ENCODE measurements at places on chromosomes 4 and X. TPM values are rescaled to one million over a fixed set of nuclear protein-coding genes. Genes with fewer than 3 reads are reported as not detected.

- no peak overlapping the region for H3K27ac ChIP-seq
- H3K4me3 ChIP-seq, result no peak overlapping the region
- no peaks in the 10 kb centered on the region for H3K27me3 ChIP-seq
- no peak for DNase-seq
- no peaks in the 10 kb centered on the region for H3K36me3 ChIP-seq
- no peaks in the 10 kb centered on the region for H3K4me1 ChIP-seq
Observed at GRCh38 chrX:113982766-113983165, 601.1 kb upstream of the HTR2C start.

DNA sequence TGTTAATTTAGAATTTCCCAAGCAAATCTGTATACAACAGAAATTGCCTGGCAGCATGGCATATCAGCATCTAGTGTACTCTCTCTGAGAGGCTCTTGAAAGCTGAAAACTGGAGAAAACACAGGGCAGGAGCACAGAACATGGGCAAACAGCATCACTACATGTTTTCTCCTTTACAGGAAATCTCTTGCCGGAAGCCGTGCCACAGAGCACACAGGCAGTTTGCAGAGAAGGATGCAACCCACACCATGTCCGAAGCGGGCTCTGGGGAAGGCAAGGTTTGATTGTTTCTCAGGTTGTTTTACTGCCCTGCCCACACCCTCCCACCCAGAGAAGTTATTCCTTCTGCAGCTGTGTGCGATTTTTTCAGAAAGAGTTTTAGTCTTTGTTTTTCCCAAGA lies 41.1 kb upstream of the FAM9C start:
- peak overlapping the region; percentile 82 for H3K4me3 ChIP-seq
- DNase-seq, result peak; percentile 52

DNA sequence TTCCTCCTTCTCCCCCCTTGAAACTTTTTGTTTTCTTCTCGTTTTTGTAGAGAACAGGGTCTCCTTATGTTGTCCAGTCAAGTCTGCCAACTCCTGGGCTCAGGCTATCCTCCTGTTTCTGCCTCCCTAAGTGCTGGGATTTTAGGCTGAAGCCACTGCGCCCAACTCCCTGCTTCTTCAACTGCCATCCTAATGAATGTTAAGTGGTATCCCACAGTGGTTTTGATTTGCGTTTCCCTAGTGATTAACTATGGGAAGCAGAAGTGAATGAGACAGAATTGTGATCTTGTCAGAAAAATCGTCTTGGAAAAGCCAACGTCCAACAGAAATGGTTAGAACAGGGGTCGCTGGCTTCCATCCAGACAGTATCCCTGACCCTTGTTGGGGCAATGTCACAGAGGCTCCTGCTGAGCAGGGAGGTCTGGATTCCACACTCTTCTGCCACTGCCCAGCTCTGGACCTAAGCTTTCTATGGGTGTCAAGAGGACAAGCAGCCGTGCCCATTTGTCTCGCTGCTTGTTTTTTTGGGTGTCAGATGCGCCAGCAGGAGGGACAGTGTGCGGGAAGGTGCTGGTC lies 869 bp upstream of the ADD1 start:
- peak overlapping the region; percentile 85 for H3K4me3 ChIP-seq
- no peaks in the 10 kb centered on the region for H3K27me3 ChIP-seq
- H3K27ac ChIP-seq, result peak overlapping the region; percentile 70
- H3K36me3 ChIP-seq, result peaks cover 27% of the 10 kb centered on the region
- peaks cover 51% of the 10 kb centered on the region for H3K4me1 ChIP-seq

GRCh38 chr4:132809298-132810032 lies 339.6 kb upstream of the PCDH10 start:
- DNase-seq, result no peak
- H3K27ac ChIP-seq, result no peak overlapping the region
- no peak overlapping the region for H3K4me3 ChIP-seq
- no peaks in the 10 kb centered on the region for H3K36me3 ChIP-seq

DNA sequence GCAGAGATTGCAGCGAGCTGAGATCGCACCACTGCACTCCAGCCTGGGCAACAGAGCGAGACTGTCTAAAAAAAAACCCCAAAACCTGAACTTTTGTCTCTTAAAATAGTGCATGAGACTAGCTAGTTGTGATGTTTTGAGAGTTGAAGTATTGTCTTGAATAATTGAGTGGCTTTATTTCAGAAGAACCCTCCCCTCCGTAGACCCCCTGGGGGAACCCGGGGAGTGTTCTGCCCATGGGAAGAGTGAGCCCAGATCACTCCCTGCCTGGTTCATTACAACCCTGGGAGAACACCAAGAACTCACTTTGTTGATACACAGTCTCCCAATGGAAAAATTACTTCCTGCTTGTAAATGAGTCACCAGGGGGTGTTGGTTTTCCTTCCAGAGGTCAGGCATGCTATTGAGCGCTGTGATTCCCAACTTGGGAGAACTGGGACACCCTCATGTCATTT lies 65.3 kb upstream of the SHISA3 start:
- no peak for DNase-seq
- H3K4me3 ChIP-seq, result no peak overlapping the region
- no peak overlapping the region for H3K27ac ChIP-seq
- H3K36me3 ChIP-seq, result no peaks in the 10 kb centered on the region
- H3K27me3 ChIP-seq, result peaks cover 4% of the 10 kb centered on the region
- no peaks in the 10 kb centered on the region for H3K4me1 ChIP-seq

The RBMX gene
- 393 TPM for total RNA-seq

The MAGEC3 gene
- total RNA-seq, result not detected

DNA sequence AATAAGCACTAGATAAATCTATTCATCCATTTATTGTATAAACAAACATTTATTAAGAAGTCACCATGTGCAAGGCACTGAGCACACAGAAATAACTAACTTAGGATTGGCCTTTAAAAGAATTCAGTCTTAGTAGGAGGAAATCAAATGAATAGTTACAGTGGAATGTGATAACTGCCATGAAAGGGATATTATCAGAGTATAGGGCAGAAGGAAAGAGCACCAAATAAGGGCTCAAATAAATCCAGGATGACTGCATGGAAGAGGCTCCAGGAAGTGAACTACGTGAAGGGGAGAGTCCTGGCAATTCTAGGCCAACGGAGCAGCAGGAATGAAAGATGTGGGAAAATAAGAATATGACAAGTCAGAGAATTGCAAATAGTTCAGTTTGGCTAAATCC lies 406.0 kb downstream of the INPP4B start:
- no peak overlapping the region for H3K27ac ChIP-seq
- no peak overlapping the region for H3K4me3 ChIP-seq
- H3K27me3 ChIP-seq, result no peaks in the 10 kb centered on the region
- H3K36me3 ChIP-seq, result no peaks in the 10 kb centered on the region
- no peak for DNase-seq

- H3K27ac ChIP-seq, result no peak overlapping the region
- H3K4me3 ChIP-seq, result no peak overlapping the region
- no peaks in the 10 kb centered on the region for H3K4me1 ChIP-seq
Observed at GRCh38 chr4:168664242-168664891, 167.5 kb downstream of the PALLD start.

- H3K27ac ChIP-seq, result no peak overlapping the region
- peaks cover 15% of the 10 kb centered on the region for H3K27me3 ChIP-seq
- H3K36me3 ChIP-seq, result peaks cover 2% of the 10 kb centered on the region
- H3K4me1 ChIP-seq, result peaks cover 4% of the 10 kb centered on the region
- DNase-seq, result no peak
Observed at GRCh38 chr4:89538886-89539285, 231.3 kb upstream of the GPRIN3 start.

The NR3C2 gene
- 6.2 TPM for total RNA-seq

DNA sequence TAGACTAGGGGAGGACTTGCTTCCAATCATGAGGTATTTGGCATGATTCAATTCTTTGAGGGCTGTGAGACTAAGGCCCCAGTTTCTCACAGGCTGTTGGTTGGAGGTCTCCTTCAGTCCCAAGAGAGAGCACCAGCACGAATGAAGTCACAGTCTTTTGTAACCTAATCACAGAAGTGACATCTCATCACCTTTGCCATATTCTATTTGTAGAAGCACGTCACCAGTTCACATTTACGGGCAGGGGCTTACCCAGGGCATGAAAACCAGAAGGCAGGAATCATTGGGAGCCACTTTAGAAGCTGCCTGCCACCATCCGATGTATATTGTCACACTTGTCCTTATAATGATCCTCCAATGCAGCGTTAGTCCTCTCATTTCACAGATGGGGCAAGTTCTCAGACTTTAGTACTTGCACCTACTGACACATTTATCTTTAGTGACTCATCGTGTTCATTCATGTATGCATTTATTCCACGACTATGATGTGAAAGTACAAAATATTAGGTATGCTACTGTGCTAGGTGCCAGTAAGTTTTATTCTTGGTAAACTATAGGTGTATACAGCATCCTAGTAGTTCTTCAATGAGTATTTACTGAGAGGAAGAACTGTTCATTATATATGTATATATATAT lies 163.8 kb upstream of the PGRMC2 start:
- no peaks in the 10 kb centered on the region for H3K36me3 ChIP-seq
- no peak overlapping the region for H3K4me3 ChIP-seq
- no peak overlapping the region for H3K27ac ChIP-seq
- no peak for DNase-seq
- no peaks in the 10 kb centered on the region for H3K27me3 ChIP-seq
- H3K4me1 ChIP-seq, result peaks cover 11% of the 10 kb centered on the region

- no peak for DNase-seq
- peaks cover 16% of the 10 kb centered on the region for H3K4me1 ChIP-seq
- no peaks in the 10 kb centered on the region for H3K27me3 ChIP-seq
- H3K36me3 ChIP-seq, result peaks cover under 1% of the 10 kb centered on the region
Observed at GRCh38 chr4:155946486-155946885, 7.2 kb downstream of the CTSO start.

DNA sequence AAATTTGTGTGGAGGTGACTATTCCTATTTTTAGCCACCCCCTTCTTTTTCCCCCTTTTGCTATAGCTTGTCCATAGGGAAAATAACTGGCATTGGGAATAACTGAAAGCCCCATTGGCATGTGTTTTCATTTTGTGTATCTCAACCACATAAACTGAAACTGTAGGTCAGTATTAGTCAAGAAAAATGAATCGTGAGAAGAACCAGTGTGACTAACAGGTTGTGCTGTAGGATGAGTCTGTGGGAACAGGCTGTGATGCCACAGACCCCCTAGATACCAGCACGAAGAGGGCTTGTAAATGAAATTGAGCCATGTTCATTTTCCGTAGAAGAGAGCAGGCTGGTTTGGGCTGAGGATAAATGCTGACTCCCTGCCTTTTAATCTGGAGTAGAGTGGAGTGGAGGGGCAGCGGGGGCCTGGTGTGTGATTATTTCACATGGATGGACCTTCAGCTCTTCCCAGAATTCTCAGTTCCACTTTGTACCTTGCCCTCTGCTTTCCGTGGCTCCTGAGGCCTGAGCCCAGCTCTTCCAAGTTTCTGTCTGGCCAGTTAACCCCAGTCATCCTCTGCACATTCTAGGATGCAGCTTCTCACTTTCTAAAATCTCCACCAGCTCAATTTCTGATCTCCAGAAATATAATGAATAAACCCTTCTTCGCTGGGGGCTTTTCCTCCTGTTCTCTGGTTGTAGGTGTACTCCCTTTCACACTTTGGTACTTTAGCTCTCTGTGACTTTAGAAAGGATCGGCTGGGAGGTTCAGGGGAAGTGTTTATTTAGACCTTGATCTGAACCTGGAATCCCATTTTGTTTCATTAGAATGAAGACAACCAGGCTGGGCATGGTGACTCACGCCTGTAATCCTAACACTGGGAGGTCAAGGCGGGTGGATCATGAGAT lies 37.3 kb downstream of the DCUN1D4 start:
- no peak overlapping the region for H3K27ac ChIP-seq
- DNase-seq, result no peak
- H3K4me3 ChIP-seq, result no peak overlapping the region
- H3K27me3 ChIP-seq, result no peaks in the 10 kb centered on the region
- peaks cover 39% of the 10 kb centered on the region for H3K36me3 ChIP-seq
- H3K4me1 ChIP-seq, result no peaks in the 10 kb centered on the region

DNA sequence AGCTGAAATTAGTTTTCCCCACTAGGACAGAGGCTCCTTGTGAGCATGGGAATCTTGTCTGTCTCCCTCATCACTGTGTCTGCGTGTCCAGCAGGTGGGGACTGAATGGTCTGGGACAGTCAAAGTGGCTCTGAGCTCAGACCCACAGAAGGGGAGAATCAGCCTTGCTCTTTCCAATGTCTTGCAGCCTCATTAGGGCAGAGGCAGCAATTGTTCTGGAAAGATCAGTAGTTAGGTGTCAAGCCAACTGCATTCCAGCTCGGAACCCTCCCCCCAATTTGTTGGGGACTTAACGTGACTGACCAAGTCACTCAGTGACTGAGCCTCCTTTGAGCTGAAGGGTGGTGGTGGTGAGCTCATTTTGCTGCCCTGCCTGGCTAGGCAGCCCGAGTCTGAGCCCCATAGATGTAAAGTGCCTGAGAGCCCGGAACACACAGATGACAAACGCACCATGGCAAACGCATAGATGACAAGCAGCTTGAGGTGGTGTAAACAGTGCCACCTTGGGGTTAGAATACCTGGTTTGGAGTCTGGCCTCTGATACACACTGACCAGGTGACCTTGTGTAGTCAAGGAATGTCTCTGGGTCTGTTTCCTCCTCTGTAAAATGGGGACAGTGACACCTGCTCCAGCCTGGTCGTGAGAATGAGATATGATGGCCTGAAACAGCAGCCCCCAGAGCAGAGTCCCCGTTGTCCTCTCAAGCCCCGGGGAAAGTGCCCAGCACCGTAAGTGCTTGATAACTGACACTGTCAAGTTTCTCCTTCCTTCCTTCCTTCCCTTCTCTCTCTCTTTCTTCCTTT lies 2.7 kb upstream of the SORCS2 start:
- H3K27me3 ChIP-seq, result peaks cover 36% of the 10 kb centered on the region
- H3K27ac ChIP-seq, result no peak overlapping the region
- no peak overlapping the region for H3K4me3 ChIP-seq
- H3K36me3 ChIP-seq, result no peaks in the 10 kb centered on the region

The PAGE5 gene
- 1.5 TPM for total RNA-seq

The SYN1 gene
- total RNA-seq, result 1.4 TPM

The PRKG2 gene
- 0.12 TPM for total RNA-seq

The BEX5 gene
- 4.5 TPM for total RNA-seq

- H3K27ac ChIP-seq, result no peak overlapping the region
- H3K36me3 ChIP-seq, result no peaks in the 10 kb centered on the region
Observed at GRCh38 chrX:27548624-27549023, 41.5 kb upstream of the DCAF8L2 start.

GRCh38 chr4:169621731-169622492 lies 1.5 kb downstream of the CLCN3 start:
- H3K27me3 ChIP-seq, result no peaks in the 10 kb centered on the region
- H3K4me1 ChIP-seq, result peaks cover 49% of the 10 kb centered on the region
- no peak for DNase-seq
- peak overlapping the region; percentile 76 for H3K4me3 ChIP-seq
- peaks cover 11% of the 10 kb centered on the region for H3K36me3 ChIP-seq

- H3K36me3 ChIP-seq, result no peaks in the 10 kb centered on the region
- H3K27me3 ChIP-seq, result no peaks in the 10 kb centered on the region
- no peaks in the 10 kb centered on the region for H3K4me1 ChIP-seq
Observed at GRCh38 chr4:149605601-149606378, 209.9 kb downstream of the IQCM start.

- no peak overlapping the region for H3K4me3 ChIP-seq
- no peak for DNase-seq
- no peaks in the 10 kb centered on the region for H3K36me3 ChIP-seq
- no peaks in the 10 kb centered on the region for H3K4me1 ChIP-seq
- H3K27ac ChIP-seq, result no peak overlapping the region
Observed at GRCh38 chr4:42293967-42294813, 103.1 kb upstream of the SHISA3 start.
